Nucleus accumbens (tissue), 56 donors: ENCODE measurements at places on chromosomes 6 and 20.

GRCh38 chr6:119312441-119312840, 37.1 kb downstream of the MAN1A1 start:
- DNase-seq, result no peak

- no peak for DNase-seq
These were observed 32.9 kb downstream of the TAF4 start for GRCh38 chr20:62032609-62033368.

DNA sequence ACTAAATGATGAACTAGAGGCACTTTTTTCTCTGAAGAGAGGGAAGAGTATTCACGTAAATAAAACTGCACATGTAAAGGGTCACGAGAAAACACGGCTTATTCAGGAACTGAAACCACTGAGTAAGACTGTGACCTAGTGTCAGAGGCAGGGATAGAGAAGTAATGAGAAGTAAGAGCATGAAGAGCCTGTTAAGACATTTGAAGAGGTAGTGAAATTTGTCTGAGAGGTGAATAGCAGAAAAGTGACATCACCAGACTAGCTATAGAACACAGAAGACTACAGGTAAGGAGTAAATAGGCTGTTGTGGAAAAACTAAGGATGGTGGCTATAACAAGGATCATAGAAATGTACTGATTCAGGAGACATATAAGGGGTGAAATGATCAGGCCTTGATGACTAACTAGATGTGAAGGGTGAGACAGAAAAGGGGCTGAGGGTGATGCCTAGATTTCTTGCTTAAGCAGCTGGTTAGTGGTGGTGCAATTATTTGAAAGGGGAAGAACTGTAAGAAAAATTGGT, 76.8 kb downstream of the REV3L start:
- no peak for DNase-seq

DNA sequence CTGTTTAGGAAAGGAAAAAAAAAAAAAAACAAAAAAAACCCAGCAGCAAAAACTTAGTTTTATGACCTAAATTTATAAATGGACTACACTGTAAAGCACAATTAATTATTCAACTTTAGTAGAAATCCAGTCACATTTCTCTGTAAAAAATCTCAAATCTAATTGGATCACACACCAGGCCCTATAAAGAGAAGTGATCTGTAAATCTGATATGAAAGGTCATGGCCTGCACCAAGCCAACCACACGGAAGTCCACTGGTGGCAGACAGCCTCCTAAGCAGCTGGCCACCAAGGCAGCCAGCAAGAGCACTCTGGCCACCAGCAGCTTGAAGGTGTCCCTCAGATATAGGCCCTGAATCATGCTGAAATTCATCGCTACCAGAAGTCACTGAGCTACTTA, 131.6 kb downstream of the HFE start:
- no peak for DNase-seq

- DNase-seq, result no peak
These were observed 195.0 kb downstream of the UBE3D start for GRCh38 chr6:82870582-82871172.

DNA sequence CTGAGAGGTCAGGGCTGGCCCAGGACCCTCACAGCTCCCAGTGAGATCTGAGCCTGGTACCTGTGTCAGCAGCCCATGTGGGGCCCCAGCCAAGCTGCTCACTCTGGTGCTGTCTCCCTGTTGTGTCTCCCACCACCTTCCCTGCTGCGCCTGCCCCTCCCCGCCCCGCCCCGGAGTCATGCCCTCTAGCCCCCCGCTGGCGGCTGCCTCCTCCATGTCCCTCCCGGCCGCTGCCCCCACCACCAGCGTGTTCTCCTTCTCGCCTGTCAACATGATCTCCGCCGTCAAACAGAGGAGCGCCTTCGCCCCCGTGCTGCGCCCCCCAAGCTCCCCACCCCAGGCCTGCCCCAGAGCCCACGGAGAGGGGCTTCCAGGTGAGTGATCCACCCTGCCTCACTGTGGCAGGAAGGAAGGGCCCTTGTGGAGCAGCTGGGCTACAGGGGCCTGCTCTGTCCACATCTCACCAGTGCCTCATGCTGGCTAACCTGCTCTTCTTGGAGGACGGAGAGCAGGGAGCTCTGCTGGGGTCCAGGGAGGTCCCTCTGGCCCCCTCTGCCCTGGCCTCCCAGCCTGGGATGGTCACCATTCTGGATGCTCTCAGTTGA, 44.9 kb downstream of the CPXM1 start:
- DNase-seq, result no peak

- DNase-seq, result no peak
These were observed 4.3 kb downstream of the SMIM26 start for GRCh38 chr20:18571578-18571977.

DNA sequence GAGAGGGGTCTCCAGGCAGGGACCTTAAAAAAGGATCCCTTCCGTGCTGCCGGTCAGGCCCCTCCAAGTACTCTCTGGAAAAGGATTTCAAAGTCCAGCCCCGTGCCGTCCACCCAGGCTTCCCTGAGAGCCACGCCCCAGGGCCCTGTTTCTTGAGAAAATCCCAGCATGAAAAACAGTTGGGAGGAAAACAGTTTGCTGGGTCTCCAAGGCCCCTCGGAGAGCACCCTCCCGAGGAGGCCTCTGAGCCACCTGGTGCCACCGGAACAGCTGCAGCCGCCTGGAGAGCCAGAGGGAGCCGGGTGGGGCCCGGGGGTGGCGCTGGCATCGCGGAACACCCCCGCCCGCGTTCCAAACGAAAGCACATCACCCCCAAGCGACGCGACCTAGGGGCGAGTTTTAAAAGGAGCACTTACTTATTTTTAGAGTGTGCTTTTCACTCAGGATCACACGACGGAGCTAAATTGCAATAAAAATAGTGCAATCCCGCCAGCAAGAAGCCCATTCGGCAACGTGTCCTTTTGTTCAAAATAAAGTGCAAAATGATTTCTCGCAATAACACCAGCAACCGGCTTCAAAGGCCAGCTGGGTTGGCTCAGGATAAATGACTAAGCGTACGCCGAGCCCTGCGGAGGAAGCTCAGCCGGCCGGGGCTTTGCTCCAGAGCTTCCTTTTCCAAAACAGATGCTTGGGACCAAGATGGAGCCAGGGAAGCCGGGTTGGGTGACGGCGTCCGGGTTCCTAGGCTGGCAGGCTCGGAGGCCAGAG, 64.2 kb downstream of the YTHDF1 start:
- no peak for DNase-seq

DNA sequence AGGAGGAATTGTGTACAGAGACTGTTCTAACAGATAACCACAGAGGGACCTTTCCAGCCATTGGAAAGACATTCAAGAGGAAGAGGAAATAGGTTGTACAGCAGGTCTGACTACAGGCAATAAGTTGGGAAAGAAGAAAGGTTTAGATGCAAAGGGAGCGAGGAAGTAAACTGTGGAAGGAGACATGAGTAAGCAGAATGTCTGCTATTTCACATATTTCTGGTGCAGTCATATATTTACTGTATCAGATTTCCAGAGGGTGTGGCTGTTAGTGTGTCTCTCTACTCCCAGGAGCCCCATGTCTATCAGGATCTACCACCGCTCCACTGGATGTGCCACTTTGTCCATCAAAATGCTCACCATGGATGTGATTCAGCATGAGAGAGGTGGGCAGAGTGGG, 25.9 kb downstream of the MRS2 start:
- no peak for DNase-seq
